RPMI7951 (cell line): ENCODE measurements at places on chromosomes 1 and 21.

DNA sequence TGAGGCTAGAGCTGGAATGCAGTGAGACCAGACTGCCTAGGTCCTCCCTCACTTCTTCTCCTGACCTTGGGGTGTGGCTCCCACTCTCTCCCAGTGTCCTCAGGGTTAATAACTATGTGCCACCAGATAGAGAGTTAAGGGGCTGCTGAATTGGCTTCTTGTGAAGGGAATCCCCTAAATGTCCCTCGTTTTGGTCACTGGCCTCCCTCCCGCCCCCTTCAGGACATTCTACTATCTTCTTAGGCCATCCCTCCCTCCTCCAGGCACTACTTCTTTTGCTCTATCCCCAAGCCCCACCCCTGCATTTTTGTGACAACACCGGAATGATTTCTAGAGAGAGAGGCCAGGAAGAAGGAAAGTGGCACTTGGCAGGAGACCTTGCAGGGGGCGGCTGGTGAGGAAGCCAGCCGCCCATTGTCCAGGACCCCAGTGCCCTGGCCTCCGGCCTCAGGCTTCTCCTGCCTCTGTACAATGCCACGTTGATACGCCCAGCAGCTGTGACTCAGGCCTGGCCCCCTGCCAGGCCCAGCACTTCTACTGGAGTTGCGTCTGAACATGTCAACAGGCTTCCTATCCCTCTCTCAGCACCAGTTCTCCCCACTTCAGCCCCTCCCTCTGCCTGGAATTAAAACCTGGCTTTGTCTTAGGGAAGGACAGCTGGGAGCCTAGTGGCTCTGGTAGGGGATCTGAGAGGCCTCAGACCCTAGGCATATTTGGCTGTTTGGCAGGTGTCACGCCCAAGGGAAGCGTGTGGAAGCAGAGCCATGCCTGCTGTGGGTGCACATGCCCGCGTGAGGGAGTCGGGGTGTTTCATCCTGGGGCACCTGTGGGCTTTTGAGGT is 9.1 kb downstream of the LMNA start:
- DNase-seq: peak; percentile 98

DNA sequence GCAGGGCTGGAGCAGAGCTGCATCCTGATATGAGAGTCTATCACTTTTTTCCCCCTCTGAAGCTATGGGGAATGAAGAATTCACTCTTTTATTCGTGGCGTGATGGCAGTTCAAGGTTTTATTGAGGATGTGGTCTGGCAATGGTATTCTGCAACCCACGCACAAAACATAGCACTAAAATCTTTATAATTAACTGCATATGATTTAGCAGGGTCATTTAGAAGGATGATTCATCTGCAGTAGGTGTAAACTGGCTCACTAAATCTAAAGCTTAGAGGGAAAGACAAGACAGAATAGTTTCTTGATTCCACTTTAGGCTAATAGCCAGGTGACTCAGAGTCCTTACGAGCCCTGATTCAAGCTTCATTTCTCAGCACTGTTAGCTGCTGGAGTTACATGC is 25.0 kb upstream of the CHRM3 start:
- peak; percentile 48 for DNase-seq

- peak; percentile 95 for DNase-seq
Observed at GRCh38 chr1:227945891-227946623, 1.7 kb downstream of the WNT9A start.

GRCh38 chr1:19828546-19828945 is 13.5 kb upstream of the RNF186 start:
- no peak for DNase-seq

GRCh38 chr1:27109103-27109822 is 45.7 kb downstream of the SLC9A1 start:
- no peak for DNase-seq

DNA sequence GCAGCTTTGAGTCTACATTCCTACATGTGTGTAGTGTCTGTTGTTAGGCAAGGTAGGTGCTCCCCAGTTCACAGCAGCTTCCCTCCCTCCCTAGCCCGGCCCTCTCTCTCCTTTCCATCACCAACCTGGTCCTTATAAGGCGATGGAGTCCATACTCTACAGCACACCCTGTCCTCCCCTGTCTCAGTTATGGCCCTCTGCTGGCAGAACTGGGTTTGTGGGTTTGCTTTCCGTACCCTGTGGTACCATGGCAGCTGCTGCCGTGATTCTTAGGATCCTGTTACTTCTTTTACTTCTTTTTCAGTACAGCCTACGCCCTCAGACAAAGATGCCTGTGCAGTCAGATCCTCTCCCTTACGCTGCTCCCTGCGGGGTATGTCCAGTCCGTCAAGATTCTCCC is 31.7 kb downstream of the AK5 start:
- DNase-seq: peak; percentile 67

DNA sequence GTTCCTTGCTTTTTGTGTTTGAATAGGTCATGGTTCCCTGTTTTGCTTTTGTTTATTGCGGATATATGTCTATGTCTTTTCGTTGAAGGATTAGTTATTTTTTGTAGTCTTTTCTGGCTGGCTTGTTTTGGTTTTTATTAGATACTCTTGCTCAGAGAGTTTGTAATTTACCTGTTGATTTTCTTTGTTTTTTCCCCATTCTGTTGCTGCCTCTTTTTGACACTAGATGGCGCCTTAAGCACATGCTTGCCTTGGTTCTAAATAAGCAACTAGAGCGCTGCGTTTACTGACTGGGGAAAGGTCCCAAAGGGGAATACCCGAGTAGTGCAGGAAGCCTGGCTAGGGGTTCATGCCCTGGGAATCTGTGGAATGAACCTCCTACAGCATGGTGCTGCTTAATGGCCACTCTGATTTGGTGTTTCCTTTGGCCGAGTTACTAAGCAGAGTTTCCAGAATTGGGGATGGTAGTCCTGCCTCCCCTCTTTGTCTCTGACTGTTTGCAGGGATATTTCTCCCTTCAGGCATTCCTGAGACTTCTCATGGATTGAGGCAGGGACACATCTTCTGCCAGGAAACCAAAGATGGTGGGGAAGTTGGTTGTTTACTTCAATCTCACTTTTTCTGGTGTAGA is 143.2 kb downstream of the PTPRU start:
- DNase-seq: peak; percentile 58

DNA sequence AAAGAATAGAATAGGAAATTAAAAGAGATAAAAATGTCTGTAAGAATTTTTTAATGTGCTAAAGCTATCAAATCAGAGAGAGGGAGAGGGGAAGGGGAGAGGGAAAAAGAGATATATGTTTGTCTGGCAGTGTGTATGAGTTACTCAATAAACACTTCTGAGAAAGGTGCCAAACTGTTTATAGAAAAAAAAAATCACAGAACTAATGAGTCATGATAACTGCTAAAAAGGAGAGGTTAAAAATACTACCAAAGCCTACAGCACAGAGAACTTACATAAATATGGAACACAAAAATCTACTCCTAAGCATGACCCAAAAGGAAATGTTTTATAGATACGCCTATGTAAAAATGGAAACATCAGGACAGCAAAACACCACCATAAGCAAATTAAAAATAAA is 45.4 kb downstream of the SELENOF start:
- DNase-seq: no peak

- peak; percentile 61 for DNase-seq
Observed at GRCh38 chr1:78440381-78440793, 50.4 kb upstream of the PTGFR start.

DNA sequence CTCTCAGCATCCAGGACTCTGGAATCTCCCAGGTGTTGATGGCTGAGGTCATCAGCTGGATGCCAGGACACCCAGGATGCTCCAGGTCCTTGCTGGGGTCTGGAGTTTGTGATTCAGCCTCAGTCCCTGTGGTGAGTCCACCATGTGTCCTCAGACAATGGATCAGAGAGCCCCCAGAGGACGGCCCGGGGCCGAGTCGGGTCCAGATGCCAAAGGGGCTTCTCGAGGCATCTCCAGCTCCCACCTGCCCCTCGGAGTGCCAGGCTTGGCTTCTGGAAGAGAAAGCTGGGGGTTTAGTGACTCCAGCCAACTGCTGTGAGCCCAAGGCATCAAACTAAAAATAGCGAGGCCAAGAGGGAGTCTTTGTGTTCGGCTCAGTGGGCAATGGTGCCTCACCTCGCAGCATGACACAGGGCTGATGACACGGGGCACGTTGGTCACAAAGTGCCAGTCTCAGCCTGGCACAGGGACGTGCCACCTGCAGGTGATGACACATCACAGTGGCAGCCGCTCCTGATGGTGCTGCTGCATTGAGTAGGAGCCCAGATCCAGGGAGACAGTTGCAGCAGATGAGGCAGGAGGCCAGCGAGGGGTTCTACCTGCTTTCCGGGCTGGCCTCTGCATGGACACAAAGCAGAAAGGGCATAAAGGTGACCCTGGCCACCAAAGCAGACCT is 10.6 kb downstream of the PDE9A start:
- DNase-seq: no peak

GRCh38 chr1:213171711-213172110 is 120.7 kb downstream of the RPS6KC1 start:
- no peak for DNase-seq

DNA sequence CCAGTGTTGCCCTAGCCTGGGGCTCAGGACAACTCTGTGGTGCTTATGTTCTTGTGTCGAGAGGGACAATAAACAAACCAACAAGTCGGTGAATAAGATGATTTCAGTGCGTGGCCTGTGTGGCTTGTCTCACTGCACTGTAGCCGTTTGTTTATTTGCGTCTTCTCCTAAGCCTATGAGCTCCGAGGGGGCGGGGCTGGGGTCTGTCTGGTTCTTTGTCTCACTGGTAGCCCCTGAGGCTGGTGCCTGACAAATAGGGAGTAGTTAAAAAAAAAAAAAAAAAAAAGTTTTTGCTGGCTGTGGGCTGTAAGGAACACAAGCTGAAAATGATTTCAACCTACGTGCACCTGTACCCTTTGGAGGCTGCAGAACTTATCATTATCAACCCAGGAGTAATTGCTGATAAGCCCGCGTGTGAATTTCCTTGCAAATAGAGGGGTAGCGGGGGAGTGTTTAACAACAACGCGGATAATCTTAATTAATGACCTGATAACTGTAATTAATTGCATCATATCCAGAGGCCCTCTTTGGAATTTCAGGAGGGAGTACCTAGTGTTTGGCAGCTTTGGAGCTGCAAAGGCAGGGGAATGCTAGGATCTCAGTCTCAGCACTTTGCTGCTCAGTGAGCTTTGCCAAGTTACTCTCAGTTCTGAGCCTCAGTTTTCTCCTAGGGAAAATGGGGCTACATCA is 925 bp upstream of the ARHGEF10L start:
- peak; percentile 54 for DNase-seq

DNA sequence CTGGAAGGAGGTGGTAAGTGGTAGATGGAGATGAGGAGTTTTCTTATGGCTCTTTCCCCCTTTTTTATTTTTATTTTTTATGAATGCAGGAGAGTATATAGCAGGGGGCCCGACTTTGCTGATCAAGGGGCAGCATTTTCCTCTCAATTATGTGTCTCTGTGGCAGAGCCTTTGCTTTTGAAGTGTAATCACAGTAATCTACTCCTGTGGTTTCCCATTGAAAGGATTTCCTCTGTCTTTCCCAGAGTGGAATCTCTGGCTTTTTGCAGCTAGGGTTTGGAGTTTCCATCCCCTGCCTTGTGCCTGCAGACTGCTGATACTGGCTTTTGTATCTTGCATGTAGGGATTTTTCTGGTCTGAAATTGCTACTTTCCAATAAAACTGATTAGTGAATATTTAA is 29.1 kb downstream of the ARID1A start:
- DNase-seq: no peak

DNA sequence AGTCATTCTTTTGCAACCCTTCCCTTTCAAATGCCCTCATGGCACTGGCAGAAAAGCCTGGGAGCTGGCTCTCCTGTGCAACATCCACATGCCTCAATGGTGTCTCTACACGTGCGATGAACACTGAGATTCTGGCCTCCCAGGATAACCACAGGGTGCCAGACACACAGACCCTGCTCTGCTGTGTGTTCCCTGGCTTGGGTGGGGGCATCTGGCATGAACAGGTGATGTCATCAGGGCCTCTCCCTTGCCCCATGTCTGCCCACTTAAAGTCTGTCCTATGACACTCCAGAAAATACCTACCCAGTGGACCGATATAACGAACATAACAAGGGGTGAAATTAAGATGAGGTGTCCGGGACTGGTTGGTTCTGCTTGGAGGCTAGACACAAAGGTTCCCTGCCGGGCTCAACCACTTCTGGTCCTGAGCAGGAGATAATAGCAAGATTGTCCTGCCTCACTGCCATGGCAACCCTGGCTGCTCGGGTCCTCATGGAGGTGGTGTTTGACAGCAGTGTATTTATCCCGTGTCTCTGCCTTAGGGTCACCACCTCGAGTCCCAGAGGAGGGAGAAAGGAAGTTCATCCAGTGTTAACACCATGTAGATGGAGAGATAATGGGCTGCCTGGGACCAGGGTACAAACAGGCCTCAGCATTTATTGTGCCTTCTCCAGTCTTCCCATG is 19.3 kb downstream of the INSRR start:
- no peak for DNase-seq

GRCh38 chr1:39852214-39852791 is 31.0 kb downstream of the TRIT1 start:
- DNase-seq: no peak

DNA sequence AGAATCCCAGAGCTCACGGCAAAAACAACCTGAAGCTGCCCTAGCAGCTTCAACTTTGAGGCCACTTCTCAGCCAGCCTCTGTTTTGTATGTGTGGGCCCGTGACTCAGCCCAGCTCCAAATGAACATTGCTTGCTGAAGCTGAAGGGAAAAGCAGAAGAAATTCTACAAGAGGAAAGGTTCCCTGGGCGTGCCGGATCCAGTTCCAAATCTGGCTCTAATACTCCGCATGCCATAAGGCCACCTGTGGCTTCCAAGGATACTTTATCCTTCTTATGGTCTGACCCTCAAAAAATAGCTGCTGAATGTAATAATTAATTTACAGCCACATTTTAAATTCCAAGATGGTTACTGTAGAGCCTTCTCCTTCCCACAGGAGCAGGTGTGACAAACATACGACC is 24.3 kb downstream of the TSPAN2 start:
- DNase-seq: peak; percentile 57

- DNase-seq: no peak
Observed at GRCh38 chr1:6373961-6374720, 19.4 kb downstream of the ACOT7 start.

GRCh38 chr1:175630076-175630475 is 113.3 kb downstream of the TNR start:
- no peak for DNase-seq

- DNase-seq: no peak
Observed at GRCh38 chr1:232384171-232384883, 245.6 kb downstream of the SIPA1L2 start.

- peak; percentile 9 for DNase-seq
Observed at GRCh38 chr21:21101911-21102310, 103.7 kb downstream of the NCAM2 start.

DNA sequence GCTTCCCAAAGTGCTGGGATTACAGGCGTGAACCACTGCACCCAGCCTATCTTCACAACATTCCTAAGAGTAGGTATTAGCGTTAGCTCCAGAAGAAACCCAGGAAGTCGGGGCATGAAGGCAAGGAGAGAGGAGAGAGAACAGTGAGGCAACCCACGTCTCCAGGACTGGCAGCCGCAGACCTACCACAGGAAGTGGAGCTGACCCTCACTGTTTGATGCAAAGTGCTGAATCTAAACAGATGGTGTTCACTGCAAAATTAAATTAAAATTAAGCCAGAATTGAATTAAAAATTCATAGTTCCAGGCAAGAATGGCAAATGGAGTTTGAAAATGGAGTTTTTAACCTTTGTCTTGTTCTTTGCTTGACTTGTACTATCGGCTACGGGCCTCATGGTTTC is 6.7 kb downstream of the ECE1 start:
- DNase-seq: no peak
